ENCODE measurements at places on chromosomes 7 and 10.

GRCh38 chr10:86346799-86347665, 19.6 kb downstream of the GRID1 start:
- DNase-seq, result no peak

GRCh38 chr7:19051767-19052375, 65.6 kb downstream of the TWIST1 start:
- no peak for DNase-seq

GRCh38 chr7:127146746-127147536, 105.8 kb downstream of the GRM8 start:
- DNase-seq, result no peak

- DNase-seq, result no peak
Measured at GRCh38 chr7:24889611-24890010, 90.4 kb downstream of the OSBPL3 start.

- no peak for DNase-seq
Measured at GRCh38 chr7:134315679-134316538, 821 bp downstream of the SLC35B4 start.

GRCh38 chr7:149002604-149003003, 25.7 kb downstream of the PDIA4 start:
- DNase-seq, result no peak

DNA sequence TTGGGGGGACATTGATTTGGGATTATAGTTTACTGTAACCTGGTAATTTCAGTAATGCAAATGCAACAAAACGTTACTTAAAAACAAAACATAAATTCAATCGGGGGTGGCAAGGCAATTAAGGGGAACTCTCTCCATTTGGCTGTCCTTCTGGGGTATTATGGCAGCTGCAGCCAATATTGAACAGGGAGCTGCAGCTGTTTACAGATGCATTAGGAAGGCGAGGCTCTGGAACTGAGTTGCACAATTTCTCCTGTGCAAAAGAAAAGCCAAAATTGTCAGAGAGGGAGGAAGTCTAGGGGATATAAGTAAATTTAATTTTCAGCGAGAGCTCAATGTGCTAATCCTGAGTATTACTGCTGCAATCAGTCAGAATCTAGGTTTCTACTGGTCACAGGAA, 36.1 kb downstream of the NEUROD6 start:
- DNase-seq, result no peak

GRCh38 chr10:49056356-49056755, 59.0 kb downstream of the VSTM4 start:
- DNase-seq, result no peak

All from activated CD8-positive, alpha-beta memory T cell treated with anti-CD3 and anti-CD28 coated beads for 1 hour (primary cell).